ENCODE measurements at places on chromosomes 11 and 22.

DNA sequence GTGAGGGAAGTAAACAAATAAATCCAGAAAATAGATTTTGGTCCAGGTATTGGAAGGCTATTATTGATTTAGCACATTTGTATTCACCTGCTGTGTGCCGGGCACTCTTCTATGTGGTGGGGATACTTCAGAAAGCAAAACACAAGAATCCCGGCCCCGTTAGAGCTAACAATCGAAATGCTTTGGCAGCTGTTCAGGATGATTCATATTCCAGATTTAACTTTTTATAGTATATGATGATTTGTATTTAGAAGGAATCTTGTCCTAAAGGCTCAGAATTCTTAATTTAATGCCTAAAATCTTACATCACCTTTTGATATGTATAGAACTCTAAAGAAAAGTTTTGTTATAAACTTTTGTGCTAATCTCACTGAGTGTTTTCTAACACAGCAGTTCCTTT is 28.0 kb downstream of the ZC3H12C start:
- DNase-seq = no peak

DNA sequence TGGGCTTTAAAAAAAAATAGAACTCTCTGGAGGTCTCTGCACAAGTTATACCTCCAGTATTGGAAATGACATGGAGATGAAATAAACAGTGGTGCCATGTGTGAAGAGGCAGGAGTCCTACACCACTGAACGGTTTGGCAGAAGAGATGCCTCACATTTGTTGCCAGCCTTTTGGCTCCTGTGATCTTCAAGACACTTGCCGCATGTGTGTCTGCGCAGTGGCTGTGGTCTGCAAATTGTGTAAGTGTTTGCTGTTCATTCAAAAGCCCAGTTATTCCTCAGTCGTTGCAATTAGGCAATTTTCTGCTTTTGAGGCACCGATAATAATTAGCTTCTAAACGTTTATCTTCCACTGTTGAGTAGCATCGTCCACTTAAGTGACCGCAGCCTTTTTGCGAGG is 319.1 kb downstream of the BRD1 start:
- DNase-seq = no peak

DNA sequence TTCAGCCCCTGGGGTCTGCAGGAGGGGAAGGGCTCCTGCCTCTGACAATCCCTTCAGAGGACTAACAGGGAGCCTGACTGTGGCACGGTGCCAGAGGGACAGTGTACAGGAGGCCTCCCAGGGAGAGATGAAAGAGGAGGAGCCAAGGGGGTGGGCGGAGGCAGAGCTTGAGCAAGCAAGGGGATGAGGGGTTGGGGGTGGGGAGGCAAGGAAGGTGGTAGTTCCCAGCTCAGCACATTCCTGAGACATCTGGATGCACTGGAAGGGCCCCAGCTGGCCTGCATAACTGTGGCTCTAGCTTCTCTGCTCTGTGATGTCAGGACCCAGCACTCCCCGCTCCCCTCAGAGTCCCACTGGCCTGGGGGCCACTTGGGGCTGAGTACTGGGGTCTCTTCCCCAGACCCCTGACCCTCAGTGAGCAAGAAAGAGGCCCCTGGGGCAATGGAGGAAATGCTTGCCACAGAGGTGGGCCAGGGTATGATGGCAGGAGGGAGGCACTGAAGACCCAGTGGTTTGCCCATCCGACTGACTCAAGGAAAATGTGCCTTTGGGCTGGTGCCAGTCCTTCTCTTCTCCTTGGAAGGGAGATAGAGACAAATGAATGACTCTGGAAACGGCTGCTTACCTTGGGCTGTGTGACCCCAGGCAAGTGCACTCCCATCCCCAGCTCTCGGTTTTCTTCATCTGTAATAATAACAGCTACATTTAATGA is 13.3 kb downstream of the CREB3L1 start:
- no peak for DNase-seq

- no peak for DNase-seq
Measured at GRCh38 chr11:3103076-3103475, 45.9 kb upstream of the CARS1 start.

- peak; percentile 58 for DNase-seq
Measured at GRCh38 chr11:73288873-73289707, 17.0 kb downstream of the P2RY6 start.

- DNase-seq = no peak
Measured at GRCh38 chr11:14974515-14975251, 2.5 kb upstream of the CALCA start.

GRCh38 chr11:112734207-112734606 is 227.0 kb upstream of the NCAM1 start:
- DNase-seq = no peak

- DNase-seq = no peak
Measured at GRCh38 chr11:76167590-76167989, 38.7 kb downstream of the WNT11 start.

DNA sequence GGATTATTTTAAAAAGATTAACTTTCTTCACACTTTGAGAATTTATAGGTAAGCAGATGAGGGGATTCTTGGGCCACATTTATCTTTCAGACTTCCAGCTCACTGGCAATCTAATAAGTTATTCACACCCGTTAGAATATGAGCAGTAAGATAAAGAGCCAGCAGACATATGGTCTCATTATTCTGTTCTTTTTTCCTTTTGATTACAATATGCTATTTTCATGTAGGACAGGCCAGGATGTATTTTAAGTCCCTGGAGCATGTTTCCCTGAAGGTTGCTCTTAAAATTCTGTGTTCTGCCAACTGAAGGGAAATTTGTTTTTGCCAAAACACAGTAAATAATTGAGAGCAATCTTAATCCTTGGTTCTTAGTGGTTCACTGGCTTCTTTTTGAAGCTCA is 22.2 kb downstream of the PDHX start:
- no peak for DNase-seq

DNA sequence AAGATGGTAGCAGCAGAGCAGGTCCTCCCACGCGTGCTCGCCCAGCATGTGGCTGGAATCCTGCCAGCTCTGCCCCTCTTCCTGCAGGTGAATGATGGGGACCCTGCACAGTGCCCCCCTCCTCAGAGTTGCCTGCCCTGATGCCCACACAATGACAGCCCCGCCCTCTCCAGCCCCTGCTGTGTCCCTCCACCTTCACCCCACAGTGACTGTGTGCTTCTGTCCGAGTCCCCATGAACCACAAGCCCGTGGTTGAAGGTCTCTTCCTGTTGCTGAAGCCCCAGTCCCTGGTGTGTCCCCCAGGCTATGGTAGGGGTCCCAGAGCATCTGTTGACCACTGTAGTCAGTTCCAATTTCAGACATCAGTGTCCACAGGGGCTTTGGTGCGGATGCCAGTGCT is 71.0 kb downstream of the BRD1 start:
- no peak for DNase-seq

GRCh38 chr11:110584150-110584549 is 128.1 kb downstream of the ARHGAP20 start:
- no peak for DNase-seq

DNA sequence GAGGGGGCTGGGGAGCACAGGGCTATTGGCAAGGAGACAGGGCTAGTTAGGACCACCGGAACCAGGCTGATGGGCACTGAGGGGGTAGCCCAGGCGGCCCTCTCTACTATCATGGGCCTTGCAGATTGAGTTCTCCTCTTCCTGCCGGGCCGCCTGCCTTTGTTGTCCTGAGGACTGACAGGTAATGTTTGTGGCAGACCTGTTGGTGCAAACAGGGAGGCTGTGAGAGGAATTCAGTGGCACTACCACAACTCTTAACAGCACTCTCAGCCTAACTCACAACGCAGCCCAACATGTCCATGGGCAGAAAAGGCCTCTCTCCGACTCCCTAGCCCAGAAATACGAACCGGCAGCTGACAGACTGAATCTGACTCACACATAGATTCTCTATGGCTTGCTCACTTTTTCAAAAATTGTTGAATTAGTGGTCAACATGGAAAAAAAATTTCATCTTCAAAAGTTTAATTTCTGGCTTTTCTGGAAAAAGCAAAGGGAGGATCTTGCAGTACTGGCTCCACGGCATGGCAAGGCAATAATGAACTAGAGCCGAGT is 11.4 kb downstream of the KCNJ5 start:
- DNase-seq = no peak

DNA sequence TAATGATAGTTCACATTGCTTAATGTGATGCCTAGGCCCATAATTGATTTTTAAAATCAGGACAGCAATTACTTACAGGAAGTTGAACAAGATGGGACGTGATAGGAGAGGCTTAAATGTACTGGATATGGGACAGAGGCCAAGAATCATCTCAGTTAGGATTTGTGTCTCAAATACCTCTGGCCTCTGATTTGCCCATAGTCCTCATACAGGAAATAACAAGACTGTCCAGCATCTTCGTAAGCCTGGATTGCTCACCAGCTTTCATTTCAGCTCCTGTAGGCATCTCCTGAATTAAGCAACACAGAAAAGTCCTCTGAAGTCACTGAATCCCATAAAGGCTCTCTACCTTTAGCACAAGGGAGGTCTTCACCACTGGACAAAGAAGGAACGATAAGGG is at the start of gene MRGPRX3:
TSS of gene MRGPRX3 (plus strand) at position 231 of the 400 bp plus-strand sequence. CDS start 4,632 bp downstream, outside the sequence.
- DNase-seq = no peak

DNA sequence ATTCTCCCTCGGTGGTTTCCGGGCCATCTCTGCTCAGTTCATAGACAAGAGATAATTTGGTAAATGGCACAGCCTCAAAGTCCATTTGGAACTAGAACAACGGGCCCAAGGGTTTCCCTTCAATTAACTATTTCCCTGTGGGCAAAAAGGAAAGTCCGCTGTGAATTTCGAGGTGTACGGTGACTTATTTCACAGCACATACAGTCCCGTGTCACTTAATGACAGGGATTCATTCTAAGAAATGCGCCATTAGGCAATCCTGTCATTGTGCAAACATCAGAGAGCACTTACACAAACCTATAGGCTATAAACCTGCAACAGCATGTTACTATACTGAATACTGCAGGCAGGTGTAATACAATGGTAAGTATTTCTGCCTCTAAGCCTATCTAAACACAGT is 551.6 kb downstream of the OPCML start:
- DNase-seq = no peak

- no peak for DNase-seq
Measured at GRCh38 chr22:49455595-49455994, 372.1 kb downstream of the BRD1 start.

DNA sequence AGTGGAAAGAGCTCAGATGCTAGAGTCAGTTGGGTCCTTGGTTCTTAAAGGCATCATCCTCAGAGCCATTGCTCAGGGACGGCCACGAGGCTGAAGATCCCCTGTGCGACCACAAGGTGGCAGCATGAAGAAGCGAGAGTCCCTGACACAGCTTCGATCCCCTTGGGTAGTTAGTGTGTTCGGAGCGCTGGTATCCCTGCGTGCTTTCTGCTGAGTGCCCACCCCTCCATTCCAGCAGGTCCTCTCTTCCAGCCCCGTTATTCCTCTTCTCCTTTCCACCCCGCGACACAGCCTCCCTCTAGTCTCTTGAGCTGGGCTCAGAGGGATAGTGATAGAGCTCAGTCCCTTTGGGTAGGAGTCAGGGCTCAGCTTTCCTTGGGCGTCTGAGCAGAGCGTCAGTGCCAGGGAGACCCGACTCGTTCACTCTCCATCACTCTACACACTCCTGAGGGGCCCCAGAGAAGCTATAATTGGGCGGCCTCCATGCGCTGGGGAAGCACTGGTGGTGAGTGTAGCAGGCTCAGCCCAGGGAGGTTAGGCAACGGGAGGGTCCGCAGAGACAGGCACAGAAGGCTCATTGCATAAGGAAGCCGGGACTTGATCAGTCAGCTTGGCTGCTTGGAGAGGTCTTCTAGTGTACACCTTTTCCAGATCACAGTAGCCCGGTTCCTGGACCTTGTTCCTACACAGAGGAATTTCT is at the start of gene OR51D1:
TSS of gene OR51D1 (plus strand) at position 516 of the 700 bp plus-strand sequence. CDS start 2,314 bp downstream, outside the sequence.
- peak; percentile 67 for DNase-seq

- no peak for DNase-seq
Measured at GRCh38 chr11:39542460-39542859, 1917.0 kb downstream of the LRRC4C start.

DNA sequence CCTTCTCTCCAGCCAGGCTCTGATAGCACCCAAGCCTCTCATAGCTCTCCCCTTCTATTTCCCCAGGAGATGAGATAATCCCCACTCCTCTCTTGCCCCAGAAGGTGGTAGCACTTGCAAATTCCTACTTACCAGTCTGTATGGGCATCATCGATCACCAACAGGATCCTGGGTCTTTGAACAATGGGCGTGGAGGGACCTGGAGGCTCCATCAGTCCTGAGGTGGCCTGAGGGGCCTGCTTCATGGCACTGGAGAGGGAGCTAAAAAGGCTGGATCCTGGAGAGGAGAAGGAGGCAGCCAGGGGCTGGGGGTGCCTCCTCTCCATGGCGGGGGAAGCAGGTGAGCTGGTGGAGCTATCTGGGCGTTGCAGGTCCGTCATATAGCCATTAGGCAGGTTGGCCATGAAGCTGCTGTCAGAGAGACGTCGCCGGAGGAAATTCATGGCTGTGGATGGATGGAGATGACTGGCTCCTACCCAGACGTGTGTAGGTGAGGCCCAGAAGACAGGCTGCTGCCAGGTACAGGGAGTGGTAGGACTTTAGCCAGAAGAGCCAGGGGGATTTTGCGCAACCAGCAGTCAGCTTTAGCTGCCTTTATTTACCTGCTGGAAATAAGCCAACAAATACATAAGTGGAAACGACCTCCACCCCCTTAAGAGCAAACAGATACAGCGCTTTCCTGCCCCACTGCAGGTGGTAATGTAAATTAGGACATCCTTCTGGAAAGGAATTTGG is 51.8 kb downstream of the SYN3 start:
- DNase-seq = no peak

DNA sequence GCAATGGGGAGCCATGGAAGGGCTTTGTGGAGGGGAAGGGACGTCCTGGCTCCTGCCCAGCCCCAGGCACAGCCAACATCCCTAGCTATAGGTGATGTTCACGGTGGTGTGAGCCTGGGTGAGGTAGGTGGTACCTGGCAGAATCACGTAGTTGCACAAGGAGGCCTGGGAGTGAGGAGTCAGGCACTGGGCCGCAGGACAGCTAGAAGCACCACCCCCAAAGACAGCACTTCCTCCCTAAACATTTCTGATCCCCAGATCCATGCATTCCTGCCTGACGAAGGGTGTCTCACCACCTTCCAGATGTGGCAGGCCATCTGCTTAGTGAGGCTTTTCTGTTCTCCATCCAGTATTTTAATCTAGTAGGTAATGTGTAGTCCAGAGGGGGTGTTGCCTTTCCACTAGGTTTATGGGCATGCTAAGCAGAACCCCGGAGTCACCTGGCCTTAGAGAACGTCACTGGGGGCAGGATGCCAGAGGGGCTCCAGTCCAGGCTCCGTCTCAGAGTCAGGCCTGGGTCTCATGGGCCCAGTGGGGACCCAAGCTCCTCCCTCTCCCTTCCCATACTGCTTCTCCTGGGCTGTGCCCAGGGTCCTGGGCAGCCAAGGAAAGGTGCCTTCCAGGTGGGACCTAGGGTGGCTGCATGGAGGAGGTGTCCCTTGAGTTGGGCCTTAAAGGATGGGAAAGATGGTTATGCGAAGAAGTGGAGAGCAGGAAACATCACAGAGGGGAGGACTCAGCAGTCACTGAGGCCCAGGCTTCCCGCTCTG is 56.2 kb downstream of the OTOG start:
- DNase-seq = no peak

- no peak for DNase-seq
Measured at GRCh38 chr11:272195-272930, 5.8 kb upstream of the NLRP6 start.

- DNase-seq = no peak
Measured at GRCh38 chr11:69644071-69644961, 3.4 kb downstream of the CCND1 start.
